ENCODE measurements at places on chromosomes 1 and 21.

- peak; percentile 2 for DNase-seq
Observed at GRCh38 chr1:100921110-100921706, 25.3 kb downstream of the SLC30A7 start.

DNA sequence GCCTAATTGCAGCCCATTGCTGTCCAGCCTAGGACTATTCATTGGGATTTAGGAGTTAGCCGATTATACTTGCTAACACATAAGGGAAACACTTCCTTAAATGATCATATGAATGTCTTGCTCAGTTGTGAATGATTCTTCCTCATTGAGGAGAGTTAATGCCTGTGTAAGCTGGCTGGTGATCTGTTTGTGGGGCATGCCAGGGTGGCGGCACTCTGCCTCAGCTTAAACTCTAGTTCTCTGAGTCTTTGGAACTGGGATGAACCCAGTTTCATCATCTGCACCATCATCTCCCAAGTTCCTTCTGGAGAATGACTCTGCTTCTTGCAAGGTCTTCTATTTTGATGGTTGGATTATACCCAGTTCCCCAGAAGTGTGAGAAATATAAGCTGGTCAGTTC lies 23.9 kb upstream of the SLAMF6 start:
- no peak for DNase-seq

DNA sequence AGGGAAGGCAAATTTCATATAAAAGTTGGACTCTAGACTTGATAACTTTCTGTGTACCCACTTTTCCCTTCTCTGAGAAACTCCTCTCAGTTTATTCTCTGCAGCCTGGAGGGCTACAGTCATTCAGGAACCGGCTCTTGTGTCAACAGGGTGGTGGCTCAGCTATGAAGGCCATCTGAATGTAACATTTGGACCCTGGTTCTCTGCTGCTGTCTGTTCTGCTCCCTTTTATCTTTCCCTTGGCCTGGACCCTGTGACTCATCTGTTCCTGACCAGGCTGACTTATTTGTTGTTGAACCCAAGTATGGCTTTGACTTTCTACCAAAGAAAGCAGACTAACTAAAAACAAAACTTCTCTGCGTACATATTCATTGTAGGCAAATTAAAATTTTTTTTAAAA lies 75.4 kb downstream of the CENPF start:
- peak; percentile 30 for DNase-seq

GRCh38 chr1:1298861-1299685 lies 8.7 kb downstream of the ACAP3 start:
- peak; percentile 55 for DNase-seq

DNA sequence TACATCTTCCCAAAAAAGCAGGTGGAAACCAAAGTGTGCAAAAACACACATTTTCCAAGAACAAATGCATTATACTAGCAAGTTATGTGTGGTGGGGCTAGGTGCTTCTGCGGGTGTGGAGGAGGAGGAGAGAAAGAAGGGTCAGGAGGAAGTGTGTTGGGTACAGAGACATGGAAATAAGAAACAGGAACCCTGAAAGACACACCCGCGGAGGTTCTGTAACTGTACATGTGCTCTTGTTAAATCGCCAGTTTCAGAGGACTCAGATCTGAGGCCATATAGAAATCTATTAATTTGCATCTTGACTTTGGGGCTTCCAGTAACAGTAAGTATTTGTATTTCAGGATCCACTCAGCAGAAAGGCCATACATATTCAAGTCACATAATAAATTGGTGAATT lies 30.9 kb downstream of the ERG start:
- no peak for DNase-seq

GRCh38 chr1:207908107-207908734 lies 2.7 kb downstream of the CD34 start:
- DNase-seq: no peak

GRCh38 chr1:33468531-33468930 lies 3.9 kb upstream of the ZSCAN20 start:
- DNase-seq: no peak

GRCh38 chr21:44439211-44439600 lies 16.1 kb upstream of the LRRC3 start:
- no peak for DNase-seq

DNA sequence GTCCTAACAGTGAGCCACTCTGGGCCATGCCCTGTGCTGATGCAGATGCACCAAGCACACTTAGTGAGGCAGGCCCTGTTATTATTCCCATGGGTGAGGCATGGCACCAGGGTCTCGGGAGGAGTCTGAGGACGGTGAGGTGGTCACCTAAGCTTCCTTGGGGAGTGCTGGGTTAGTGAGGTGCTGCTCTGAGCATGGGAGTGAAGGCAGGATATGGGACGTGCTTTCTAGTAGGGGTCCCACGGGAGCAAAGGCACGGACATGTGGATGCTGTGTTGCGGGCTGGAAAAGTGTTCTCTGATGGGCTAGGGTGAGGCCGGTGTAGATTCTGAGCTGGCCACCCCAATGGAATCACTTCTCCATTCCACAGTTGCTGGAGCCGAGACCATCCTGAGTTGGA lies 77.5 kb upstream of the CSF3R start:
- no peak for DNase-seq

- no peak for DNase-seq
Observed at GRCh38 chr1:240104672-240105071, 13.0 kb downstream of the FMN2 start.

DNA sequence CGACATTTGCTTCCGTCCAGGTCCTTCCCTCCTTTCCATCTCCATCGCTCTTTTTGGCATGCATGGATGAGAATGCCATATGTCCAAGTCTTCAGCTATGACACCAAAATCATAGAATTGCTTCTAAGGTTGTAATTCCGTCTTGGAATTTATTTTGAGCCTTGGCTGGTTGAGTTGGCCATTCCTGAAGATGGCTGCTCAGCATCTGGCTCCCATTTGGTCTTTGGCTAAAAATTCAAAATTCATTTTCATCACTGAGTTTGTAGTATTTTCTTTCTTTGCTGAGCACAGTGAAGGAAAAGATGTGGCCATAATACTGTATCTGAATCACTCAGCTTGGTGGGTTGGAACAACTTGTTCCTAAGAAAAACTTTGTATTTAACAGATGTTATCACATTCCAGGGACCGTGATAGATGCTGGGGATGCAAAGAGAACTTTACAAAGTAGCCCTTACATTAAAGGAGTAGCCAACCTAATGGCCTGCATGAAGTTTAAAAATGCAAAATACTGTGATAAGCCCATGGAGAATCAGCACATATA lies 15.6 kb downstream of the JUN start:
- DNase-seq: no peak

DNA sequence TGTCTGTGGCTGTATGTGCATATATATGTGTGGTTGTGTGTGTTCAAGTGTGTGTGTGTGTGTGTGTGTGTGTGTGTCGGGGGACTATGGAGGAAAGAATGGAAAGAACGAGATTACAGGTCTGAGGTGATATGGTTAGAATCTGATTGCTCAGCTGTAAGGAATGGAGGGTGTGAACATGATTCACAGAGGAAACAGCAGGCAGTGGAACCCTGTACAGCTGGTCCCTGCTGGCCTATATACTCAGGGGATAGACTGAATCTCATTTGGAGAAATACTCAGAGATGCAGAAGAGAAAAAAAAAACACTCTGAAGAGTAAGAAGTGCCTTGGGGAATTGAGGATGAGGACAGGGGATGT lies 180.1 kb upstream of the ESRRG start:
- peak; percentile 47 for DNase-seq

DNA sequence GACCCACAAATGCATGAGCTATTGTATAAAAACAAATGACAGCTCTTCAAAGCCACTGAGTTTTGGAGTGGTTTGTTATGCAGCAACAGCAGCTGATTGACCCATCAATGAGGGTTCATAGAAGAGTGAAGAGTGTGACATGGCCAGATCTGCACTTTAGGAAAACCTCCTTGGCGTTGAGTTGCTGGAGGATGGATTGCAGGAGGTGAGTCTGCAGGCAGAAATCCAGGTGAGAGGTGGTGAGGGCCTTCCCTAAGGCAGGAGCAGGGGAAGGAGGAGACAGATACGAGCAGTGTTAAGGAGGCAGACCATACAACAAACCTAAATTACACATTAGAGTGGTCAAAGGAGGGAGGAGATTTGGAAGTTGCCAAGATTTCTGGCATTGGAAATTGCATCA lies 169.3 kb upstream of the CSF3R start:
- no peak for DNase-seq

DNA sequence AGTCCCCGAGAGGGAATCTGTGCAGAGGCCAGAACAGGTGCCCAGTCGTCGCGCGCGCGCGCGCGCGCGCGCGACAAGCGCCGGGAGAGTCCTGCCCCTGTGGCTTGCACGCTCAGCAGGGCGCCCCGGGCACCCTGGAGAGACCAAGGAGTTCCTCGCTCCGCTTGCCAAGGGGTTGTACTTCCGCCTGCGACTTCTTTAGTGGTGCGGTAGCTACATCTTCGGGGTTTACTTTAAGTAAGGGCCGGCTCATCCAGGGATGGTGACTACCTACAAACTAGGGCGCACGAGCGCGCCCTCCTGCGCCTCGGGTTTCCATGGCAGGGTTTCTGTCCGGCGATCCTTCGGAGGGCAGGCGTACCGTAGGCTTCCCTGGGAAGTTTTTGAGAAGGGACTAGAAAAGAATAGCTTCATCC lies 1.4 kb downstream of the LHX4 start:
- DNase-seq: peak; percentile 54

DNA sequence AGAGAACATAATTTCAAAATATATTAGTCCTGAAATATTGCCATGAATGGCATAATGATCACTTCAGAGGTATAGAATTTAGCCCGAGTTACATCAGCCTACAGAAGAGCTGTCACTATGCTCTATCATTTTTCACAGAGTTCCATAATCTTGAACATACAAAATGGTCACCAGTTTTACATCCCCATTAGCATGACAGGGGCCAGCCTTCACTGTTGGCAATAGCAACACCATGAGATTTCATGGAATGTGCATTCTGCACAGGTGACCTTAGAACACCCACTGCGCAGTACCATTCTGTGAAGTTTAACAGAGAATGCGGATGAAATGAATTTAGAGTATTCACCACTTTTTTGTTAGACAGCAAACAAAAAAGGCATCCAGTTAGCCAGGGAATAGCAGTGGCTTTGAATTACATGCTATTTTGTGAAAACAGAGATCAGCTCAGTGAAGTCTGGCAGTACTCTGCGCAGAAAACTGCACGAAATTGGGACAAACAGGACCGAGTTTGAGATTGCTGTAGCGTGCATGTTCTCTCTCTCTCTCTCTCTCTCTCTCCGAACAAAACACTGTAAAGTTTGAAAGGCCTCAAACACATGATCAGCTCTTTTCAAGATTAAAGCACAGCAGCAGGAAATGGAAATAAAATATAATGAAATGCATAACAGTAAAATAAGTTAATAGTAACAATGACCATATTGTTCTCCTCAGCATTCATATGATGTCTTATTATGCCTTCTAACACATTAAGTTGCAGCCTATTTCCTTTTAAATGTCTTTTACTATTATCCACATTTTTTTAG lies 349.3 kb downstream of the USH2A start:
- no peak for DNase-seq

- no peak for DNase-seq
Observed at GRCh38 chr1:71135571-71135970, 54.7 kb upstream of the ZRANB2 start.

DNA sequence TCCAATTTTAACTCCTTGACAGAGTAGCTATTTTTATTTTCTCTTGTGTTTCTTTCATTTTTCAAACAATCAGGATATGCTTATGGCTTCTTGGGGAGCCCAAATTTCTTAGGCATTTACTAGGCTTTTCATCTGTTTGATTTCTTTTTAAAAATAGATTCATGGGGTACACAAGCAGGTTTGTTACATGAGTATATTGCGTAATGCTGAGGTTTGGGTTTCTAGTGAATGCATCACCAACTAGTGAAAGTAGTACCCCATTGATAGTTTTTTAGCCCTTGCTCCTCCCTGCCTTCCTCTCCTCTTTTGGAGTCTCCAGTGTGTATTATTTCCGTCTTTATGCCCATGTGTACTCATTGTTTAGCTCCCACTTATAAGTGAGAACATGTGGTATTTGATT lies 190.7 kb downstream of the CENPF start:
- DNase-seq: no peak

DNA sequence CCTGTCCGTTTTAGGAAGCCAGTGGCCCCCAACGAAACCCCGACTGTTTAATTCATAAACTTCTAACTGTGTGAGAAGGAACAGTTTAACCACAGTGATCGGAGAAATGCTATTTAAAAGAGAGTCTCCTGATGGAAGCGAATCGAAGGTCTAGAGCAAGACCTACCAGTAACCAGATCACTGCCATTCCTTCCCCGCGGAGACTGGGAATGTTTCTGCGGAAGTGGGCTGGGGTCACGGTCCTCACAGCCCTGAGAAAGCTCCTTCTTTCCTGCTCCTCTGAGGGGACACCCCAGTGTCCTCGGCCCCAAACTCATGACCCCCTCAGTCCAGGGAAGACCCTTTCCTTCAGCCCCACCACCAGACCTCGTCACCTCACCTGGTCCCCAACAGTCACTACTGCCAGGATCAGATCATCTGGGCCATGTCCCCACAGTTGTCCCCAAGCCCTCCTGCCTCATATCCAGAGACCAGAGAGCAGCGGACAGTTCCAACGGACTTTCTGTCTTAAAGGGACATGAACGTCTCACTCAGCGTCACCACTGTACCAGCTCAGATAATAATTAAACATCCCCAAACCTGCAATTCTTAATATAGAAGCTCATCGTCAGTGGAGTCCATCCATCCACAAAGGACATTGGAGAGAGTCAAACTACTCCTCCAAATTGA lies at the start of gene TCP10L:
Gene TCP10L, minus strand, starts transcription at position 482 of the 669 bp plus-strand sequence. CDS start 1,219 bp downstream, outside the sequence.
- DNase-seq: no peak

- DNase-seq: no peak
Observed at GRCh38 chr1:185843986-185844385, 109.8 kb downstream of the HMCN1 start.

DNA sequence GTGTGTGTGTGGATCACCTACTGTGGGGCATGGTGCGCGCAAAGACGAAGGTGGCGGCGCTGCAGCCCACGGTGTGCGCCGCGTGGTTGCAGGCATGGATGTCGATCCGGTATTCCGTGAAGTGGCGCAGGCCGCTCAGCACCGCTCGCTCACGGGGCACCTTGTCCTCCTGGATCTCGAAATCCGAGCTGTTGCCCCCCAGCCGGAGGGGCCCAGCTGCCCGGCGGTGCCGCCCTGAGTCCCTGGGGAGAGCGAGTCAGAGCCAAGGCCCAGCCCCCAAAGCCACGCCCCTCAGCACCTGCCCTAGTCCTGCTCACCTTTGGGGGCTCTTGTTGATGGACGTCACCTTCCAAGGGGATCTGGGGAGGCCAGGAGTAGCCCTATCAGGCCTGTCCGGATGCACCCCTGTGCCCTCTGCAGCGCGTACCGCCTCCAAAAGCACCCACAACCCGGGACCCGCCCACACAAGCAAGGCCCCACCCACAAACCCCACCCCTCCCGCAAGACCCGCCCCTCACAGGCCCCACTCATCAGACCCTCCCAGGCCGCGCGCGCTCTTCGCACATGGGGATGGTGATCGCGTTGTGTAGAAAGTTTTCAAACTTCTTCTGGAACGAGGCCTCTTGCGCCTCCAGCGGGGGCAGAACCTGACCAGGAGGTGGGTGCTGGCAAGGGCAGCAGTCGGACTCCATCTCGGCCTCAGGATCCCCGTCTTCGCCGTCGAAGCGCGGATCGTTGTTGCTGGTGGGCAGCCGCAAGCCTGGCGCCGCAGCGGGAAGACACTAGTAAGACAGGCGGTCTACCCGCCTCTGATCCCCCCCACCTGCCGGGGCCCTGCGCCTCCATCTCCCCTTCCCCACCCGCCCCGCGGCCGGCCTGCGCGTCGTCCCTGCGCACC lies 13.6 kb downstream of the INSRR start:
- DNase-seq: no peak

GRCh38 chr1:175413367-175413766 lies 220.8 kb upstream of the KIAA0040 start:
- no peak for DNase-seq

Data from AG08396 (cell line).